Naive thymus-derived CD8-positive, alpha-beta T cell (primary cell): ENCODE measurements at places on chromosomes 1 and 21.

DNA sequence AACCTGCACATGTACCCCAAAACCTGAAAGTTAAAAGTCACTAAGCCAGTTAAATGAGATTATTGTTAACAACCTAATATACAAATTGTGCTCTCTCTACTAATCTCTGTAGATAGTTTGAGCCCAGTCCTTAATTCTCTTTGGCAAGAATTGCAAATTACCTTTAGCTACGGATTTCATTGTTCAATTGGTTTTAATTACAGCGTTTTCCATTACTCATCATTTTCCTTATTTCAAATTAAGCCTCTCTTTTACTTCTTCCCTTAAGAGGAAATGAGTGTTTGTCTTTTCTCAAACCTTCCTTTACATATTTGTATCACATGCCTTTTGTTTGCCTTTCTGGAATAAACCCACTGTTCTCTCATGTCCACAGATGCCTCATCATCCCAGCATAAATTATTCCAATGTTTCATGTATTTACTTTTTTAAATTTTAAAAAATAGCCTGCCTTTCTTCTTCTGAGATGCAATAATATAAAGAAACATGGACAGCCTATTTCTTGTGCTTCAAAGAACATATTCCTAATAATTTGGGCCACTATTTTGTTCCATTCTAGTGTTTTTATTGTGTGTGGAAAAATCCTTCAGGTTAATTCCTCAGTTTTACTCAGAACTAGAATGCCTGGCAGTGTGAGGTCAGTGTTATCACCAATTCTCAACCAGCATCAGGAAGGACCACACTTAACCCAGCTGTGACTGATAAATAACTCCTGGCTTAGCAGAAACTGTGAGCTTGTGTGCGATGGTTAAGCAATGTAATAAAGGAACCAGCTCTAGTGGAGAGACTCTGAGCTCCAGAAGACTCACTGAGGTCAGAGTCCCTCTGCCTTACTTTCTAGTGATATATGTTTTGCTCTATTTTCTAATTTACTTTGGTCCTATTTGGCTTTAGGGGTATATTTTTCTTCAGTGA, 600.5 kb downstream of the LTN1 start:
- no peak for DNase-seq

DNA sequence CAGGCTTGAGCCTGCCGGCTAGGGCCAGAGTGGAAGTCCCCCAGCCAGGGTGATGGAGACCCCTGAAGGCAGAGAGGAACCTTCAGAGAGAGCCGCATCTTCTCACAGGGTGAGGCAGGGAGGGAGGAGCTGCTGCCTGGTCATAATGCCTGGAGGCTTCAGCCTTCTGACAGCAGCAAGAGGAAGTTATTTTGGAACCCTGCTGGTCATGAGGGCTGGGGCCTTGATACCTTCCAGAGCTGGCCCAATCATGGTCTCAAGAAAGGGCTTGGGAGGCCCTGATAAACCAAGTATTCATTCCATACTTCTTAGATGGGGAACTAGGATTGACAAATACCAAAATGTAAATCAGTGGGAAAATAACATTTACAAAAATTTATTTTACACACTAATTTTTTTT, 26.6 kb upstream of the MPZL1 start:
- no peak for DNase-seq

DNA sequence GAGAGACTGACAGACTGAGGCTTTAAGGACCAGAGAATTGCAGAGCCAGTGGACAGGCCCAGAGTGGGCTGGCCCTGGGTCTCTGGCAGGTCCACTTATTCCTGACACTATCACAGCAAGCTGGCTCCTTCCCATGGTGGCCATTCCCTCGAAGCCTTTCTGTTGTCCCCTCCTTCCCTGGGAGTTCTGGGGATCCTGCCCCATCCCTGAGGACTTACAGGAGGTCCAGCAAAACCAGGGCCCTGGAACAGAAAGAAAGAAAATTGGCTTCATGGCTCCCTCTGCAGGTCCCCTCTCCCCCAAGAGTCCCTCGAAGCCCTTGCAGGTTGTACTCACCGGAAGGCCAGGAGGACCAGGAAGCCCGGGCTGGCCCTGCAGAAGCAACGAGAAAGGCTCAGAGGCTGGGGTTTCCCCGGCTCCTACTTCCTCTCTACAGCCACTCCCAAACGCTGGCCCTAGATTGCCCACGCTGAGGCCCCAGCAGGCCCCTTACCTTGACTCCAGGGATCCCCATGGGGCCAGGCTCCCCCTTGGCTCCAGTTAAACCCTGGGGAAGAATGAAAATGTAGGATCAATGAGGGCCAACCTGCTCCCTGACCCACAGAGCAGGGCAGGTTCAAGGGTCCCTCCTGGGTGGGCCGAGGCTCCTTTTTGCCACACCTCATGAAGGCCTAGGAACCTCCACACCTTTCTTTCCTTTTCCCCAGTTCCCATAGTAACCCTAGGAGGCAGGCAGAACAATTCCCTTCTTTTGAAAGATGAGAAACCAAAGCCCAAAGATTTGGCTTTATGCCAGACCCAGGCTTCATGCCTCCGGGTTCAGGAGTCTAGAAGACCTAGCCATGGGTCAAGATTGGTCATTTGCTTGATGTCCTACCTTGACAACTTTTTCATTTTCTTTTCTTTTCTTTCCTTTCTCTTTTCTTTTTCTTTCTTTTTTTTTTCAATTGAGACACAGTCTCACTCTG, 4.6 kb downstream of the COL9A2 start:
- DNase-seq, result no peak

GRCh38 chr1:191026828-191027227, 549.2 kb upstream of the BRINP3 start:
- no peak for DNase-seq

DNA sequence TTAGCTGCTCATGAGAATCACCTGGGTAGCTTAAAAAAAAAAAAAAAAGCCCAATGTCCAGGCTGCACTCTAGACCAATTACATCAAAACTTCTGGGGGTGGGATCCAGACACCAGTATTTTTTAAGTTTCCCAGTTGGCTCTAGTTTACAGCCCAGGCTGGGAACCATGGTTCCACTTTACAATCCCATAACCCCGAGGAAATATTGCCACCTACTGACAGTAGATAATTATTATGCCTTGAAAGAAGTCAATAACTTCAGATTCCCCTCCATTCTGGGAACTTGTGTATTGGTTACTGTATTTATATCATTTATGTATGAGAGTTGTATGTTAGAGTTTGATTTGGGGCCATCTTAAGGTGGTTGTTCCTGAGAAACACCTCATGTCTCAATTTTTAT, 100.2 kb downstream of the SPATA46 start:
- DNase-seq, result no peak

- DNase-seq, result no peak
These were observed 38.6 kb downstream of the SLC45A1 start for GRCh38 chr1:8356256-8357209.

GRCh38 chr1:36669262-36669661, 186.5 kb upstream of the CSF3R start:
- no peak for DNase-seq

DNA sequence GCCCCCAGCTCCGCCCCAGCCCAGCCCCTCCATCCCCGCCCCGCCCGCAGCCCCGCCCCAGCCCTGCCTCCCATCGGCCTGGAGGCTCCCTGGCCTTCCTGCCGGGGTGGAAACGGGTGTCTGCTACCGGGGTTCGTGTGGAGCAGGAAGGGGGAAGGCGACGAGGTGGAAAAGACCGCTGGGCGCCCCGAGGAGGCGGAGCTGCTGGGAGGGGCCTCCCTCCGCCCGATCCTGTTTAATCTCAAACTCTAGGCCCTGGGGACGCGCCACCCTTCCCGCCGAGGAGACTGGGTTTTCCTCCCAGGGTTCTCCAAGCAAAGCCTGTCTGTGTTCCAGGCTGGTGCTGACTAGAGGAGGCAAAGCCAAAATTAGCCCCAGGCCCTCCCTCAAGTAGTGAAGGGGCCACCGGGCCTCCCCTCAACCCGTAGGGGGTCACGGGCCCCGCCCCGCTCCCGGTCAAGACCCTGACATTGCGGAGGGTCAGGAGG, 16.2 kb upstream of the TTLL10 start:
- peak; percentile 46 for DNase-seq

DNA sequence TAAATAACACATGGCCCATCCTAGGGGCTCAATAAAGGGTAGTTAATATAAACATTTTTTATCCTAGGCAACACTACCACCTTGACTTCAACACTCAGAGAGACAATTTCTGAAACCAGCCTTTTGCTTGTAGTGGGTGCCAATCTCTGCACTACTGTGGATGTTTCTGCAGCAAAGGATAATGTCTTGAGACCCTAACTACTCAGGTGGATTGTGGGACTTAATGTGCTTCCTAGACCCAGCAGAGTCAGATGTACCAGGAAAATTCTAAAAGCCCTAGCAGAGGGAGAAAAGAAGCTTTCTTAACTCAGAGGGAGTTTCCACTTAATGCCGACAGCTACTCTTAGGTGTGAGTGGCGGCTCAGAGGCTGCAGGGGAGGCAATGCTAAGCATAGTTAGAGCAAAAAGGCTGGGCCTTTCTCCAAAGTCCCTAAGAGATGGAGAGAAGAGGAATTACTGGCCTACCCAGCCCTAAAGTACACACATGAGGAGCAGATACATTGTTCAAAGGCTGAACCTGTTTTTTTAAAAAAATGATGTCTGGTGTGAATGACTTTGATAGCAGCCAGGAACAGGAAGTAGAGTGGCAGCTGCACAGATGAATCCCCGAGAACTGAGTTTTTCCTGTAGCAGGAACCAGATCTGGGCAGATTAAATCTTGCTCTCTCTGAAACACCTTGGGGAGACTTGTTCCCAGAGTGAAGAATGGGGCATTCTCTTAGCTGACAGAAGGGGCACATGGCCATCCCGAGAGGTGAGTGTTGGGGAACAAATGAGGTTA, 33.5 kb upstream of the ABCD3 start:
- DNase-seq, result no peak

GRCh38 chr1:179310721-179311120, 17.1 kb downstream of the SOAT1 start:
- DNase-seq, result no peak

GRCh38 chr1:166470441-166470840, 303.6 kb upstream of the FAM78B start:
- no peak for DNase-seq

- DNase-seq, result no peak
These were observed 41.1 kb downstream of the NGF start for GRCh38 chr1:115296981-115297380.

- no peak for DNase-seq
These were observed 560 bp downstream of the PADI2 start for GRCh38 chr1:17118706-17119075.

- no peak for DNase-seq
These were observed 331.8 kb downstream of the NEGR1 start for GRCh38 chr1:71950579-71950978.

GRCh38 chr1:23525558-23526250, 5.3 kb downstream of the E2F2 start:
- DNase-seq, result no peak

GRCh38 chr1:41340655-41341364, 20.4 kb upstream of the FOXO6 start:
- no peak for DNase-seq

GRCh38 chr1:212785871-212786270, 5.7 kb downstream of the NSL1 start:
- no peak for DNase-seq
